ENCODE measurements at places on chromosomes 12 and 14.

DNA sequence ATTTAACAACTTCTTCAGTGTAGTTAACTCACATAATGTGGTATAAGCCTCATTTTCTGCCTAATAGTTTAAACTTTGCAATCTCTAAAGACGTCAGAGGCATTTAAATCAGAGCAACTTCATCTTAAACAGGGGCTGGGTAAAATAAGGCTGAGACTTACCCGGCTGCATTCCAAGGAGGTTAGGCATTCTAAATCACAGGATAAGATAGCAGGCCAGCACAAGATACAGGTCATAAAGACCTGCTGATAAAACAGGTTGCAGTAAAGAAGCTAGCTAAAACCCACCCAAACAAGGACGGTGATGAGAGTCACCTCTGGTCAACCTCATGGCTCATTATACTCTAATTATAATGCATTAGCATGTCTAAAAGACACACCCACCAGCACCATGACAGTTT is 115.6 kb upstream of the PKP2 start:
- DNase-seq: peak; percentile 5

GRCh38 chr14:73239393-73240241 is 2.3 kb downstream of the PAPLN start:
- DNase-seq: peak; percentile 67

DNA sequence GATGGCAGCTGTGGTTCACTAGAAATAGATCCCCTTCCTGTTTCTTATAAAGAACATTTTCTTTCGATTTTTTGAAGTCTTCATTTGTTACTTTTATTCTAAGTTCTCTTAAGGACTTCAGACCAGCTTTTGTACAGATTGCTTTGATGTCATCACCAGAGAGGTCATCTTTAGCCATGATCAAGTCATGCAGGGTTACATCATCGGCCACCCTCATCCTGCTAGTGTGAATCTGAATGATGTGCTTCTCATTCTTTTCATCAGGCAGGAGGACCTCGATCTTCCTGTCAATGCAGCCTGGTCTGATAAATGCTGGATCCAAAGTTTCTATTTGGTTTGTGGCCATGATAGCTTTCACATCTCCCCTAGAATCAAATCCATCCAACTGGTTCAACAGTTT is 706.7 kb downstream of the RERGL start:
- DNase-seq: no peak

- DNase-seq: peak; percentile 27
These were observed 24.6 kb downstream of the PLXNC1 start for GRCh38 chr12:94172973-94173372.

DNA sequence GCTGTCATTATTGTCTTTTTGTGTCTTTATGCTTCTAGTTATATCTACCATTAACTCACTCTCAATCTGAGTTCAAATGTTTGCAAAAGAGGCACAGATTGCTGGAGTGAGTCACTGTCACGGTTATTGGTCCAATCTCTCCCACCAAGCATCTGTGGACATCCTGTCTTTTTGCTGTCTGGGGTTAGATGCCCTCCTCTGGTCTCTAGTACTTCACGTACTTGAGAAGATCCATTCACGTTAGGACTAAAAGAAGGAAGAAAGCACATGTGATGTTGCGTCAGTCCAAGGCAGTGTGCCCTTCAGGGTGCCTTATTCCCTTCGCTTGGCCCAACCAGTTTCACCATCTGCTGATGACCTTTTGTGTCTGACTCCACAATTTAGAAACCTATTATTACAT is 72.3 kb upstream of the STXBP6 start:
- no peak for DNase-seq

DNA sequence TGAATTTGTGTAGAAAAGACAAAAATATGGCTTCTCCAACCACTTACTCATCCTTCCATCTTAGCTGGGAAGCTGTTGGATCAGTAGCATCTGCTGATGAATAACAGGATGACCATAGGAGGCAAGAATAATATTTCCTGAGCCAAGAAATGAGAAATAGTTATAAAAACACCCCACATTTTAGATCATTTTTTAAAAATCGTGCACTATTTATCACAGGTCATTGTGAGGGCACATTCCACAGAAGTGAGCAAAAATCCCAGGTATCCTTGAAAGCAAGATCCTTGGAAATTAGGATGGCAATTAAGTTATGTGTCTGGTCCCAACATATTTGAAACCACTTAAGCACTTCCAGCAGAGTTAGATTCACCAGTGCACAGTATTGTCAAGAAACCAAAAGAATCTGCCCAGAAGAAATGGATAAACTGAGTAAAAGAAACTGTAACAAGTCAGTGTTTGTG is 8.4 kb downstream of the FAR2 start:
- DNase-seq: no peak

- no peak for DNase-seq
These were observed 218.6 kb downstream of the ATP23 start for GRCh38 chr12:58159941-58160340.

DNA sequence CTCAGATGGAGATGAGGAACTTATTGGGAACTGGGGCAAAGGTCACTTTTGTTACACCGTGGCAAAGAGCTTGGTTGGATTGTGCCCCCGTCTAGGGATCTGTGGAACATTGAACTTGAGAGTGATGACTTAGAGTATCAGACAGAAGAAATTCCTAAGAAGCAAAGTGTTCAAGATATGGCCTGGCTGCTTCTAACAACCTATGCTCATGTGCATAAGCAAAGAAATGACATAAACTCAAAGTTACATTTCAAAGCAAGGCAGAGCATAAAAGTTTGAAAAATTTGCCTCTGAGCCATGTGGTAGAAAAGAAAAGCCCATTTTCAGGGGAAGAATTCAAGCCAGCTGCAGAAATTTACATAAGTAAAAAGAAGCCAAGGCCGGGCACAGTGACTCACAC is 21.5 kb upstream of the RAP1B start:
- no peak for DNase-seq

- no peak for DNase-seq
These were observed 183.1 kb downstream of the PHLDA1 start for GRCh38 chr12:75848431-75848925.

- no peak for DNase-seq
These were observed 15.9 kb downstream of the TAOK3 start for GRCh38 chr12:118356809-118357256.

GRCh38 chr12:56801661-56802622 is 38.8 kb downstream of the HSD17B6 start:
- DNase-seq: no peak

DNA sequence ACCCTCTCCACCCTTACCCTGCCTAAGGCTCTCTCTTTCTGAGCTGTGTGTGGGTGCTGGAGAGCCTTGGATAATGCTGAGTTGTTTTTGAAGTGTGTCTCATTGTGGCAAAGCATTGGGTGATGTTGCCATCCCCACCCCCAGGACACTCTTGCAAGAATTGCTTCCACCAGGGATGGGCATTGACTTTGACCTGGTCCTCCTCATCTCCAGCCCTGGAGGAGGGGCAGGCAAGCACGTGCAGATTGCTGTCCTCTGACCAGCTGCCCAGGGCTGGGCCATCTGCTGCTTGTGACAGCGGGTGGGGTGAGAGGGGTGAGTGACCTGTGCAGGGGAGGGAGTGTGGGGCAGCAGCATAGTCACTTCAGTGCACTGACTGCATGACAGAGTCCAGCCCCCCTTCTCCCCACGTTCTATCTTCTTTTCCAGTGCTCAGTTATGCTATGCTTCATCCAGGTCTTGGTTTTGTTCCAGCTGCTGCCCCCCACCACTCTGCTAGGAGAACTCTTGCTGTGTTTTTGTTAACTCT is 26.2 kb downstream of the SUSD6 start:
- DNase-seq: peak; percentile 51

All from stomach (tissue), 19 donors.